ENCODE measurements at places on chromosomes 7 and 10.

GRCh38 chr7:84022684-84023308, 171.8 kb downstream of the SEMA3A start:
- no peak for DNase-seq

- DNase-seq = no peak
Observed at GRCh38 chr7:1925349-1925748, 255.3 kb downstream of the ELFN1 start.

- DNase-seq = no peak
Observed at GRCh38 chr7:111129435-111129834, 38.5 kb downstream of the LRRN3 start.

DNA sequence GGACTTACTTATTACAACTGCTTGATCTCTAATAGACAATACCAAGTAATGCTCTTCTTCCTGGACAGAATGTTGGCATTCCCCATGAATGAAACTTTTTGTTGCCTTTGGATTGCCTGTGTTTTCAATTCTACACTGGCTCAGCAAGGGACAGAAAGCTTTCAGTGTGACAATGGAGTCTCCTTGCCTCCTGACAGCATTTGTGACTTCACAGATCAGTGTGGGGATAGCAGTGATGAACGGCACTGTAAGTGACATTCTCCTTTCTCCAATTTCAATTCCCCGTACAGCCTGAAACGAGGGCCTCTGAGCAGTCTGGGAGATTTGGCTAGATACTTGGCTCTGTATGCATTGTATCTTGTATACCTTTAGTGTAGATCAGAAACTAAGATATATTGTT, 290 bp downstream of the MALRD1 start:
- no peak for DNase-seq

GRCh38 chr10:45404087-45404769, 30.2 kb downstream of the ALOX5 start:
- DNase-seq = no peak

GRCh38 chr10:113945687-113946085, 91.2 kb downstream of the NHLRC2 start:
- no peak for DNase-seq

GRCh38 chr10:70492786-70493659, 14.5 kb downstream of the PALD1 start:
- DNase-seq = no peak

- no peak for DNase-seq
Observed at GRCh38 chr10:99927721-99928280, 81.9 kb downstream of the DNMBP start.

Measured in T-cell (primary cell).